ENCODE measurements at places on chromosomes 2 and 18. TPM values are rescaled to one million over a fixed set of nuclear protein-coding genes. Genes with fewer than 3 reads are reported as not detected.

DNA sequence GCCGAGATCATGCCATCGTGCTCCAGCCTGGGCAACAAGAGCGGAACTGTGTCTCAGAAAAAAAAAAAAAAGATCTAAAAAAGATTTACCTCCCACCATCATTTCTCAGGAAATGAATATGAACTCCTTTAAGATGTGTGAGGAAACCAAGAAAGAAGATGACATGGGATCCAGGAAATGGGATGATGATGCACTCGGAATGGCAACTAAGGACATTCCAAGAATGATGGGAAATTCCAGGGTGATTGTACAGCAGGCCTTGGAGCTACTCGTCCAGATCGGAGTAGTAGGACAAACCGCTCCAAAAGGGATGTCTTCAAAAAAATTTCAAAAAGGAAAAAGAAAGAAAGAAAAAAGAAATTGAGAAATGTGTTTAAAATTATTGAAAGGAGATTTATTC lies 84.9 kb upstream of the PMAIP1 start:
- DNase-seq: peak; percentile 96

- no peak for DNase-seq
Observed at GRCh38 chr2:32719430-32719829, 91.6 kb downstream of the TTC27 start.

- DNase-seq: no peak
Observed at GRCh38 chr2:147294825-147295392, 549.9 kb upstream of the ACVR2A start.

DNA sequence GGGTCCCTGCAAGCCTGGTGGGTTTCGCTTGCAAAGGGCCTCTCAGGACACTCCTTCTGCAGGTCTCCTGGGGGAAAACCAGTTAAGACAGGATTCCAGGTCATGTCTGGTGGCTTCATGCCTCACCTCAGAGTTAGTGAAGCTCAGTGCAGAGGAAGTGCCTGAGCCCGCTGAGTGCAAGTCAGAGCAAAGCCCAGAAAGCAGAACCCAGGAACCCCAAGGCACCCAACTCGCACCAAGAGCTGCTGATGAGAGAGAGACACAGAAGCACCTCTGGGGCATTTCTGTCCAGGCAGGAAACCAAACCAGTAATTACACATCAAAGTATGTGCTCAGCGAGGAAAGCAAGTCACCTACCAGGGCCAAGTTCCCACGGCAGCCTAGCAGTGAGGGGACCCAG lies 78.4 kb downstream of the ARHGEF4 start:
- no peak for DNase-seq

DNA sequence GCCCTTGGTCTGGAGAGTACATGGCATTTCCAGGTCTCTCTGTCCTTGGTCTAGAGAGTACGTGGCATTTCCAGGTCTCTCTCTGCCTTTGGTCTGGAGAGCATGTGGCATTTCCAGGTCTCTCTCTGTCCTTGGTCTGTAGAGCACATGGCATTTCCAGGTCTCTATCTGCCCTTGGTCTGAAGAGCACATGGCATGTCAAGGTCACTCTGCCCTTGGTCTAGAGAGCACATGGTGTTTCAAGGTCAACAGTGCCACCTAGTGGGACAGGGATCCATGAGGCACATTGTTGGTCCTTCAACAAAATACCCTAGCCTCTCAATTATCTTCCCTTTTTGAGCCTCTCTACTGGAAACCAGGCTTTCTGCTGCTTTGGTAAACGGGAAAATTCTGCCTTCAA lies 250.2 kb downstream of the OTX1 start:
- DNase-seq: no peak

DNA sequence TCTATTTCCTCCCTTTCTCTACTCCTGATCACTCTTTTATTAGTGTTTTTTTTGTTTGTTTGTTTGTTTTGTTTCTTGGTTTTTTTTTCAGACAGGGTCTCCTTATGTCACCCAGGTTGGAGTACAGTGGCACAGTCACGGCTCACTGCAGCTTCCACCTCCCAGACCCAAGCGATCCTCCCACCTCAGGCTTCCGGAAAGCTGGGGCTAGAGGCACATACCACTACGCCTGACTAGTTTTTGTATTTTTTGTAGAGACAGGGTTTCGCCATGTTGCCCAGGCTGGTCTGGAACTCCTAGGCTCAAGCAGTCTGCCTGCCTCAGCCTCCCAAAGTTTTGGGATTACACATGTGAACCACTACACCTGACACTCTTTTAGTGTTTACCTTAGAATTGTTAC lies 122.3 kb downstream of the ATL2 start:
- no peak for DNase-seq

DNA sequence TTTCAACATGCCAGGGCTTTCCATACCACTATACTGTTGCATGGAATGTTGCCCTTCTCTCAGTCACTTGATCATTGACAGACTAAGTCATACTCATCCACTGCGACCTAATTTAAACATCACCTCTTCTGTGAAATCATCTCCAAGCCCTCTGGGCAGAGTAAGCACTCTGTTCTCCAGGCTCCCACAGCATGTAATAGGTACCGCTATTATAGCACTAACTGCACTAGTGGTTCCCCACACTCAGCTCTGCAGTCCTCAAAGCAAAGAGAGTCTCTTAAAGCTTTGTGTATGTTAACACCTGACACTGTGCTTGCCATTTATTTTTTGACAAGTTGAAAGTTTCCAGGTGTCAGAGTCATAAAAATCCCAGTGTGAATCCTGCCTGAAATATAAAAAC lies 947.2 kb downstream of the ERBB4 start:
- no peak for DNase-seq

DNA sequence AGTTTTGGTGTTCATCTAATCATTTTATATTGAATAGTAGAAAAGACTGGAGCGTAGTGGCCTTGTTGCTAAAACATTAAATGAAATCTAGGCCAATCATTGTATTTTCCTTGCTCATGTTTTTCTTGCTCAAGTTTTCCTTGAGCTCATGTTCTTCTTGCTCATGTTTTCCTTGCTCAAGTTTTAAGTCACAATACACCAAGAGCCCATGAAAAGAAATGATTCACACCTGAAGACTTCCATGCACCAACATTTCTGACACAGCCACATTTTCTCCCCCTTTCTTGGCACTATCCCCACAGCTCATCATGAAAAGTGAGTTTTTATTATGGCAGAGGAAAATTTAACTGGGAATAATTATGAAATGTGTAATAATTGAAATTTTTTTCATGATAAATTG lies 92.0 kb downstream of the LRP1B start:
- no peak for DNase-seq

GRCh38 chr2:23532391-23533337 lies 147.7 kb downstream of the KLHL29 start:
- DNase-seq: no peak

- DNase-seq: peak; percentile 14
Observed at GRCh38 chr2:17933256-17933655, 54.8 kb downstream of the KCNS3 start.

GRCh38 chr2:239443666-239444567 lies 43.1 kb upstream of the HDAC4 start:
- DNase-seq: peak; percentile 2

- no peak for DNase-seq
Observed at GRCh38 chr18:37084912-37085311, 256.0 kb downstream of the KIAA1328 start.

IAH1 gene
- 74.3 TPM for polyA plus RNA-seq

IL1R1 gene
- polyA plus RNA-seq: 11.3 TPM

MOB1A gene
- polyA plus RNA-seq: 21.0 TPM
